ENCODE measurements at places on chromosomes 12 and 14.
A peak's percentile ranks its signal among the peaks of the same experiment; 100 is the strongest.

DNA sequence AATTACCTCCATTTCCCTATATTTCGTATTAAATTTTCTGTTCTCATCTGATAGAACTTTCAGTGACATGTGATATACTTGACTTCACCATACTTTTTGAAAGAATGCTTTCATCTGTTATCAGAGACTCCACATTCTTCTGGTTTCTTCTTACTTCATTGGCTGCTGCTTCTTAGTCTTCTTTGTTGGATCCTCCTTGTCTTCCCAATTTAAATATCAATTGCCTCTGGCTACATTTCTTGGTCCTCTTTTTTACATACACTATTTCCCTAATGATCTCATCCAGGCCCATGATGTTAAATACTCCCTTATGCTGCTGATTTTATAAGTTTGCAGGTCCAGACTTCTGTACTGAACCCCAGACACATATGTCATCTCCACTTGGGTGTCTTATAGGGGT is 22.0 kb downstream of the OR5AU1 start:
- DNase-seq = no peak

DNA sequence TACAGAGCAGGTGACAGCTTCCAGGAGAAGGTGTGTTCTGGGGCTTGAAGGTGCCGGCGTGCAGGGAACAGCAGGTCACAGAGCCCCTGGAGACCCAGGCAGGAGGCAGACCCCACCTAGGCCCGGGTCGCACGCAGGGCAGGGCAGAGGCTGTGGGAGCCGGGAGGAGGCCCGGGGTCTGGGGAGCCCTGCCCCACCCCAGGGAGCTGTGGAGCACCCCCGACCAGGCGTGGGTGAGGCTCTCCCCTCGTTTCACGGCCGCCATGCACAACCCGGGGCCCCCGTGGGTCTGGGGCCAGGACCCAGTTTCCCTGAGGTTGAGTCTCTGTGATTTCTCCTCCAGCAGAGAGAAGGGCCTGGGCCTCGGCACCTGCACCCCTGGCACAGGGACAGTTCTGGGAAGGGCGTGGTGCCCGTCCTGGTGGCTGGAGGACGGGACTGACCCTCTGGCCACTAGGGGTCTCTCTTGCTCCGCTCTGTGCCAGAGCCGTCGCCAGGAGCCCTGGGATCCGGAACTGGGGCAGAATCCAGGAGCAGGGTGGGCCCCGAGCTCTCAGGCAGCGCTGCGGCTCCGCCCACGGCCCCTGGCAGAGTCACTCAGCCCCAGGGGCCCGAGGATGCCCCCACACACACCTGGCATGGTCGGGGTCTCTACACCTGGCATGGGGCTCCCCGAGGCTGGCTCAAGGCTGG is 75.2 kb upstream of the FBRSL1 start:
- DNase-seq = peak; percentile 74

DNA sequence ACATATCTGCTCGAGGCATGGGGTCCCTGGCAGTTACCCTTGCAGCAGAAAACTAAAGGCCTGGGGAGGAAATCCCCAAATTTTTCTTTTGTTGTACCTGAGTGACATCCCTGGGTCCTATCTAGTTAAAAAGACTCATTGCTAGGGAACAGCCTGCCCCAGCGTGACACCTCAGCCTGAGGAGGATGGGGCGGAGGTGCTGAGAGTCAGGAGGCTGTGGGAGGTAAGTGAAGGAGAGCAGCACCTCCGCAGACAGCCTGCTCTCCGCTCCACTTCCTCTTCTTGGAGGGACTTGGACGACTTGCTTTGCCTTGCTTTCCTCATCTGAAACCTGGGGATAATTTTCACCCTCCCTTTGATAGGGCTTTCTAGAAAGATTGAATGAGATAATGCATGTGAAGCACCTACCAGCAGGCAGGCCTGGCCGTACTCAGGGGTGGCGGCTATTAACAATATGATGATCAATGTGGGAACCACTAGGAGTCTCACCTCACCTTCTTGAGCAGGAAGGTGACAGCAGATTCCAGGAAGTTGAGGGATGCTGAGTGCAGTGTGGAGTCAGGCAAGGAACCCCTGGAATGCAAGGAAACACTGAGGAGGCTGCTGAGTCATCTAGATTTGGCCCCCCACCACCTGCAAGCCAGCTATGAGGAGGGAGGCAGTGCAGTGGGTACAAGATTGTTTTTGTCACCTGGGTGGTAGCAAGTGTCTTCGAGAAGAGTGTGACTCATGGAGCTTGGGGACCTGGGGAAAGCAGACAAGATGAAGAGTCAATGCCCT is 23.2 kb downstream of the UBE3B start:
- no peak for DNase-seq

DNA sequence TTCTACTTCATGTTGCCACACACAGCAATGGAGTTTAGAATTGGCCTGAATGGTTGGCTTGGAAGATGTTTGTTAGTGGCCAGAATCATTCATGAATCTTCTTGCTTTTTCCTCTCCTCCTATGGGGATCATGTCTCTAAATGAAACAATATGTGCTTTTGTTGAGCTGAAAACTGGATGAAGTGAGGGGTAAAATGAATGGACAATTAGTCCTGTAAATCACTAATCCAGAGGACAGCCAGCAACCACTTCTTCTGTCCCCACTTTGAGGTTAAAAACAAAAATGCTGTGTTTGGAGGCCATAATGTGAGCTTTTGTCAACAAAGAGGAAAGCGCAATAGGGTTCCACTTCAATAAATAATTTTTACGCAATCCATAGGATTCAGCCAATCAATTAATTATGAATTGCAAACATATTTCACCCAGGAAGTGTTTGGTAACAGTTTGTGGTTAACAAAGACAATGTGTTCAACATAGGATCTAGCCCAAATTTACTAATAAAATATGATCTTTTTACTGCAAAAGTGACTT is 30.3 kb upstream of the AMIGO2 start:
- no peak for DNase-seq

DNA sequence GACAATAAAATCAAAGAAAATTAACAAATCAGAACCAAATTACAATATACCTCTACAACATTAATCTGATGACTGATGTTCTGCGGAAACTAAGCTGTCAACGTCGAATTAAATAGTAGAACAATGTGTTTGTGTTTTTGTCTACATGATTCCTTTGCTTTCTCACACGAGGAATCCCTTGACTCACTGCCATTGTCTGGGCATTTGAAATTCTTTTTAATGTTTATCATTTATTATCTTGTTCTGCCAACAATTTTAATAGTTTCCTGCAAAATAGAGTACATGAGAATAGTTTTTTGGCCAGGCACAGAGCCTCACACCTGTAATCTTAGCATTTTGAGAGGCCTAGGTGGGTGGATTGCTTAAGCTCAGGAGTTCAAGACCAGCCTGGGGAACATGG is 76.6 kb upstream of the KRAS start:
- no peak for DNase-seq

GRCh38 chr12:92471551-92471950 is 231.2 kb upstream of the PLEKHG7 start:
- no peak for DNase-seq

GRCh38 chr12:19410629-19411185 is 28.6 kb upstream of the AEBP2 start:
- no peak for DNase-seq

GRCh38 chr12:117921929-117922777 is 46.6 kb downstream of the KSR2 start:
- no peak for DNase-seq

DNA sequence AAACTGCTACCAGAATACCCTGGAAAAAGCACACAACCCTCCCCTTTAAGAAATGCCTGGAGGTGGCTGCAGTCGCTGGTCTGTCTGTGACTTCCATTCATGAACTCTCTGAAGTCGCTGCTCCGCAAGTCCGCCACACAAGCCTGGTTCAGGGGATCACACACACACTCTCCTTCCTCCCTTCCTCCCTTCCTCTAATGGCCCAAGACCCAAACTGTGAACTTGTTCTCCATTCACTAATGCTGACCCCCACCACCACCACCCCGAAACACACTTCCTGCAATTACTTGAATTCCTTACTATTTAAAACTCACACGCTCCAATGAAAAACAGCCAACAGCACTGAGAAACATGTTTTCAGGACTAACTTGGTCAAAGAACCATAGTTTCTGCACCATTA is 1.0 kb upstream of the LMO3 start:
- DNase-seq = peak; percentile 60

GRCh38 chr12:127903146-127903545 is 363.8 kb upstream of the TMEM132C start:
- DNase-seq = no peak

GRCh38 chr14:41349289-41349910 is 257.3 kb upstream of the LRFN5 start:
- DNase-seq = no peak

DNA sequence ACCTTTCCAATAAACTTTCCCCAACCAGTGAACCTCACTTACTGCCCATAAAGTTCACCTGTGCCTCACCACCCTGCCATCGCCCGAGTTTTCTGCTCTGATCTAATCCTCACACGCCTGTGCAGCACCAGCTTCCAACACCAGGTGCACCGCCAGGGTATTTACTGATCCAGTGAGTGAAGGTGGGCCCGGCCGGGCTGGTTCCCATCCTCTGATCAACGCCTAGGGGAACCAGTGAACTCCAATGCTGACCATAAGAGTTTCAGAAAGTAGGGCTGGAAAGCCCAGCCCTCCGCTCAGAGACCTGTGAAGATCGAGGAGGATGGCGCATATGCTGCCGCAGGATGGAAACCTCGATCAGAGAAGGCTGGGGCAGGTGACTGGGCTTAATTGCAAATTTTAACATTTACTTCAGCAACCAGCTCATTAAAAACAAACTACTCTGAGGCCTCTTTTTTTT is 685 bp upstream of the MYL6B start:
- DNase-seq = peak; percentile 78

GRCh38 chr12:82605115-82605514 is 81.6 kb upstream of the TMTC2 start:
- no peak for DNase-seq

DNA sequence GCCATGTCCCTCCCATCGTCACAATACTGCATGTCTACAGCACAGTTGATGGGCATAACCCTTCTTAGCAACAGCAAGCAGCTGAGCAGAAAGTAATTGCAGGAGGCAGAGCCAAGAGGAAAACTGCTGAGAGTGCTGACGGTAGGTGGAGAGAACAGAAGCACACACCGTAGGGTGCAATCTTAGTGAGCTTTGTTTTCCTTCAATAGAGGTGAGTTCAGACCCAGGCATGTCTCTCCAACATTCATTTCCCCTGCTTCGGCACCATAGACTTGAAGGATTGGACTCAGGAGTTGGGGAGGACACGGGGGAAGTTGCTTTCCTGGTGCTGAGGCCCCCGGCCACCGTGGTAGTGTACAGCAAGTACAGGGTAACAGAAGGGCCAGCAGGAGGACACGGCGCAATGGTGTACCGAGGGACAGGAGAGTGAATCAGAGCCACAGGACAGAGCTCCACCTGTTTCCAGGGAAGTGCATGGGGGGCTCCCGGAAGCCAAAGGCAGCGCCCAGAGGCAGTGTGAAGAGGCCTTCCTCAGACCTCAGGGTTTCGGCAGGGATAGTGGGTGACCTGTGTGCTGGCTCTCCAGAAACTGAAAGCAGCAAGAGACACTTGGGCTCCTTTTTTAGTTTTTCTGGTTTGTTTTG is 36.3 kb upstream of the SINHCAF start:
- DNase-seq = peak; percentile 54

DNA sequence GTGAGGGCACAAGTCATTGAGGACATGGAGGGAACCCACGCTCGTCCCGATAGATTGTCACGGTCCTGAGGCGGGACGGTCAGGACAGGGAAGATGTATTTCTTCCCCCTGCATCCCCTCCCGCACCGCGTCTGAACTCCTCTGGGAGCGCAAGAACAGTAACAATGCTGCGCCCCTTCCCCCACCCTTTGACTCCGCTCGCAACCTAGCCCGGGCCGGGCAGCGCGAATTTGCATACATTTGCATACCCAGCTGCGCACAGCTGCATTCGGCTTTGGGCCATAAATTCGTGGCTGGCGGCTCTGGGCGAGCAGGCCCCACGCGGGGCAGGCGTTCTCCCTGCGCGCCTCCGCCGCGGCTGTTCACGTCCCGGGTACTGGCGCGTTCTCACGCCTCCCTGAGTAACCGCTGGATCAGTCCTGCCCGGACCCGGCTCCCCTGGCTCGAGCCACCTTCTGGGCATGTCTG is 29.0 kb upstream of the SMUG1 start:
- no peak for DNase-seq

GRCh38 chr12:53550595-53550994 is 43.3 kb upstream of the NPFF start:
- no peak for DNase-seq

DNA sequence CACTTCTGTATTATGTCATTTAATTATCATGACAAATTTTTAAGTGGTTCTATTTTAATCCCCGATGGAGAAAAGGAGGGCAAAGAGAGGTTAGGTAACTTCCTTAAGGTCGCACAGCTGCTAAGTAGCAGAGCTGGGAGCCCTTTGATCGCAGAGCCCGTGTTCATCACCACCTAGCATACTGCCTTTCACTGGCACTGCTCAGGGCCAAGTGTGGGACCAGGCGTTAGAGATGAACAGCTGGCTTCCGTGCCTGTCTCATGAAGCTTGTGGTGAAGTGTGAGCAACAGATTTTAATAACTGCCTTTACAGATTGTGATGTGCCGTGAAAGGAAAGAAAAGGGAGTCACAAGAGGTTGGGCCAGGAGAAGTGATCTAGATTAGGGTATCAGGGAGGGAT is 273.6 kb downstream of the AKAP6 start:
- no peak for DNase-seq

DNA sequence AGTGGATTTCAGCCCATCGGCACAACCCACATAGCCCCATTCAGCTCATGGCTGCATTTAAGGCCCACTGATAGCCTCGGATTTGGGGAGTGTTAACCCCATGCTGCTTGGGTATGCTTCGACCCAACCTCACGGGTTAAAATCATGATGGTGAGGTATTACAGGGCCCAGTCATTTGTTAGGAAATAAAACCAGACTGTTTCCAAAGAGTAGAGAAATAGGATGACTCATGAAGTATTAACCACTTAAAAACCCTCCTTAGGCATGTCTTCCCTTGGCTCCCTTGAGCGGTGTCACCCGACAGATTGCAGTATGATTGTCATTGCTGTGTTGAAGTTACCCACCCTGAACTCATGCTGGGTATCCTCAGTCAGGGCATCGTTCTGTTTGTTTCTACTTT is 289.1 kb downstream of the CACNA1C start:
- no peak for DNase-seq

- no peak for DNase-seq
These were observed 21.9 kb downstream of the ZNF891 start for GRCh38 chr12:133108150-133108549.

GRCh38 chr14:63659726-63660125 is 18.1 kb upstream of the WDR89 start:
- no peak for DNase-seq

- no peak for DNase-seq
These were observed 185.7 kb downstream of the DAD1 start for GRCh38 chr14:22403296-22403695.

GRCh38 chr12:52515927-52516831 is 4.0 kb downstream of the KRT5 start:
- DNase-seq = no peak

Measured in NCI-H510A treated with DMSO at 0.1 percent for 48 hours (cell line).